KG1 (cell line): ENCODE measurements at places on chromosomes 1 and 21.

DNA sequence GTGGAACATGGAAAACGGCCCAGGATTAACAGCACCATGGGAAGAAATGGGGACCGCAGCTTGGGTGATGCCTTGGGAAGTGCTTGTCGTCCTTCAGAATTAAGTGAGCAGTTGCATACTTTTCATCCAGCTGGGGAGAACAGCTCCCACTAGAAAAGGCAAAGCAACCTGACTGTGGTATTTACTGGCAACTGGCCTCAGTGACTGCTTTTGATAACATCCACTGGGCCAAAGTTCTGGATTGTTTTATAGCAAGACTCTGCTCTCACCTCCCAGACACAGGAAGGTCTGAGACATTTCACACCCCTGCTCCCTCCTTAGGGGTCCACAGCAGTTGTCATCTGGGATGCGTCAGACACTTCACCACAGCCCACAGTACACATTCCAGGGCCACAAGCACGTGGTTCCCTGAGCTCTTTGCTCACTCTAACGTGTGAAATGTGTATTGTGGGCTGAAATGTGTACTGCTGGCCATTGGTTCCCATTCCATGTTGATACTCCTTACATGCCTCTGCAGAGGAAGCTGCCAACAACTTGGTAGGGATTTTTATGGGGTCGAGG lies 6.6 kb downstream of the PAPPA2 start:
- DNase-seq = no peak

DNA sequence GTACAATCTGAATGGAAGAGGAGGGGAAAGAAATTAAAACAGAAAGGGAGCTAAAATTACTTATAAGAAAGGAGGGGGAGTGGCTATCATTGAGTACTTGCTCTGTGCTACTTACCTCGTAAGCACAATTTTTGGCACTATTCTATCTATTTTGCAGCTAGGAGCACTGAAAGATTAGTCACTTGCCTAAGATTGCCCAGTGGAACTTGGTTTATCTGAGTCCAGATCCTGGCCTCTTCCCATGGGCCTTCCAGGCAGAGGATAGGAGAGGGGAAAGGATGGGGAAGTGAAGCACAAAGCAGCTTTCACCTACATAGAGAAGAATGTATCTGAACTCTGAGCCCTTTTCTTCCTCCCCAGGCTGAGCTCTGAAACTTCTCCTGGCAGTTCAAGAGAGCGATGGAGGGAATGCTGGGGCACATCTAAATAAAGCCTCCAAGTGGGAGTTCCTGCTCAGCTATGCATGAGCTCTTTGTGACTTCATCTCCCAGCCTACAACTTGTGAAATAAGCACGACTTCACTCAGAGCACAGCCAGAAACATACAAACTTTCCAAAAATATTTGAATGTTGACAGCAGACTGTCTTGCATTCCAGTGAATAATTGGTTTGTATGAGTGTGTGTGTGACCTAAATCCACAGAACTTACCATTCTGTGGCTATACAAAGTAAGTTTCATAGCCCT lies 29.4 kb downstream of the HMGB4 start:
- DNase-seq = no peak

- no peak for DNase-seq
Observed at GRCh38 chr1:244672946-244673682, 20.2 kb downstream of the DESI2 start.

- no peak for DNase-seq
Observed at GRCh38 chr1:205013683-205014367, 29.2 kb upstream of the CNTN2 start.

DNA sequence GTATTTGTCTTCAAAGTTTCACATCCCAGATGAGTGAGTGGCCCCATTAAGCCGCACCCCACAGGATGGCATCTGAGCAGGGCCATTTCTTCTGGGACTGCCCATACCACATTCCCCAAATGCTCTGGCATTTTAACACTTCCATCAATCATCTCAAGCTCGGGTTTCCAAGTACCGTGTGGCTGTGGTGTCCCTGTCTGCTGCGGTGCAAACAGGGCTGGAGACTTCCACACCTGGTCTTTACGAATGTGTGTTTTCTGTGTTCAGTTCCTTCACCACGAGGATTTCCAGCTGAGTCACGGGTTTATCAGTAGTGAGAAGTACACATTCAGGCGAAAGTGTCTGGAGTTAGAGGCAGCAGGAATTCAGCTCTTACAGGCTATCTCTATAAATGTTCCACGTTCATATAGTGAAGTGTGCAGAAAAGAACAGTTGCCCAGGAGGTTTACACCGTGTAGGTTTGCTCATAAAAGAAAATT lies 195.2 kb downstream of the RHOU start:
- DNase-seq = no peak

- DNase-seq = no peak
Observed at GRCh38 chr1:17658837-17659236, 96.3 kb upstream of the ACTL8 start.

- DNase-seq = no peak
Observed at GRCh38 chr1:24443241-24443656, 27.6 kb downstream of the NIPAL3 start.

DNA sequence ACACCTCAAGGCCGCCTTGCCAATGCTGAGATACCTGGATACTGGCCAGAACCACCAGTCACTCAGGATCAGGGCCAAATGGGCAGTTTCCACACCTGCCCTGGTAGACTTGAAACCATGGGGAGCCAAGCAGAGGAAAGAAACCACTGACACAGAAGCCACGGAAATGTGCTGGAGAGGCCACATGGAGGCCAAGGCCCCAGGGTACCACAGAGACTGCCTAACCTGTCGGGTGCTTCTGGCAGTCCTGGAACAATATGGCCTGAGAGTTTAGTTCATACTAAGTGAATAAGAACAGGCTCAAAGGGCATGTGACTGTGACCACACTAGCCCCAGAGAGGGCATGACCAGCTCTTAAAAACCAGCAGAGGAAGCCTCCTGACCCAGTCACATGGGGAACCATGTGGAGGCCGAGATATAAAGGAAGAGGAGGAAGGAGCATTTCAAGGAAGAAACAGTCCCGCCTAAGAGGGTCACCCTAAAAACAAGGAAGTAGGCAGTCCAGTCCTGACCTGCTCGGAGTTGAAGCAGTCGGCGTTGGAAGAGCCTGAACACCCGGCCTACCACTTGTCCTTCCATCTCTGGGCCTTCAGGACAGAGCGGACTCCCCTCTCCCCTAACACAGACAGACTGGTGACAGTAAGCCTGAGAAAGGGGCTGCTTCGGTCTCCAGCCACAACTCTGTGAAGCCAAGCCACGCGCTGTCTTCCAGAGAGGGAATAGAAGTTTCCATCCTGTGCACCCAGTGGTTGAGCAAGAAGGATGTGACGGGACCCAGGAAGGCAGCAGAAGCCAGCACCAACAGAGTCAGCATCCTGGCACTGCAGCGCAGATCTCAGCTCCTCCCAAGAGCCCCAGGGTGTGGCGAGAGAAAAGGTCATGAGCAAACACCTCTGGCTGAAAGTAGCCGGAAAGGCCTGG lies at the start of gene DENND2D:
Gene DENND2D (minus strand): TSS at position 766 of the 921 bp plus-strand sequence. CDS start 187 bp downstream, at position 579.
- DNase-seq = no peak

GRCh38 chr1:198656500-198656932 lies 17.7 kb downstream of the PTPRC start:
- peak; percentile 55 for DNase-seq

DNA sequence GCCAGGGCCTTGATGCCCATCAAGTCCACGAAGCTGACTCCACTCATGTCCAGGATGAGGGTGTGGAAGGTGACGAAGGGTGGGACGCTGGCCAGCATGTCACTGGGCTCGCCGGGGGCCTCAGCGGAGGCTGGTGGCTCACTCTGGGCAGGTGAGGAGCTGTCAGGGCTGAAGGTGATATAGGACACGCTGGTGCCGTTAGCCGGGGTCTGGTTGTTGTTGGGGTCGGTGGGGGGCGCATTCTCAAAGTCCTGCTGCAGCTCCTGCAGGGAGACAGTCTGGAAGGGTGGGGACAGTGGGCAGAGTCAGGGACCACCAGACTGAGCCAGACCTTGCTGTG lies 21.7 kb downstream of the SLC26A9 start:
- DNase-seq = no peak

DNA sequence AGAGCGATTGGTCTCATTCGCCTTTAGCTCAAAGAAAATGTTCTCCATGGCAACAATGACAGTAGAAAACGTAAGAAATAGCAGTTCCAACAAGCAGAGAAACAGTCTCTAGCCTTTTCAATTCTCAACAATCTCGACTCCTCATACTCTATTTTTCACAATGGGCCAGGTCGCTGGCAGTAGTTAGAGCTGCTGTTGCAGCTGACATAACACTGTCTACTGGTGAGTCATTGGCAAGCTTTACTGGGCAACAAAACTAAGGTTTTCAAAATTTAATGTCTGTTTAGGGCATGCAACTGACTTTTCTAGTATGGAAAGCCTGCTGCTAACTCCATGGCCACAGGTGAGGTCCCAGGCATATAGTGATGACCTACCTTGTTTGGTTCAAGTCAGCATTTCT lies 221.1 kb upstream of the KAZN start:
- DNase-seq = no peak

DNA sequence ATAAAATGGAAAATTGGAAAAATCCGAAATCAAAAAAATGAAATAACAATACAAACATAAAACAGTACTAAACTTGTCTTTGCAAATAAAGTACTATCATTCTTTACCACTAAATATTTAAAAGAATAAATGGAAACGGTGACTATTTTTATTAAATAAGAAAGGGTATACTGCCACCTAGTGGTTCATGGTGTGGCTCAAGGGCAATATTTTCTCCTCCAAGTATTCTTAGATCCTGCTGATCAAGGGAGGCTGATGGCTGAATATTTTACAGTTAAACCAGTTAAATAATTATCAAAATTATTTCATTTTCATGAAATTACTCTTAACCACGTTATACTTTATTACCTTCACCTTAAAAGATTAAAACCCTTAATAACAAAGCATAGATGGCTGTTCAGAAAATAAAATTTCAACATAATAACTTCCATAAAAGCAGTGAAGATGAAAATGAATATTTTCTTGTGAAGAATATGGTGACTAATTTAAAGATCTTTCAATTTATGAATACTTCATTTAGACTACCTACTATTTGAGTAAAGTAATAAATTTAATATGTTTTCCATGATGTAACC lies 1793.9 kb downstream of the NCAM2 start:
- DNase-seq = peak; percentile 42

GRCh38 chr1:65469889-65470340 lies 49.4 kb downstream of the LEPR start:
- DNase-seq = no peak

DNA sequence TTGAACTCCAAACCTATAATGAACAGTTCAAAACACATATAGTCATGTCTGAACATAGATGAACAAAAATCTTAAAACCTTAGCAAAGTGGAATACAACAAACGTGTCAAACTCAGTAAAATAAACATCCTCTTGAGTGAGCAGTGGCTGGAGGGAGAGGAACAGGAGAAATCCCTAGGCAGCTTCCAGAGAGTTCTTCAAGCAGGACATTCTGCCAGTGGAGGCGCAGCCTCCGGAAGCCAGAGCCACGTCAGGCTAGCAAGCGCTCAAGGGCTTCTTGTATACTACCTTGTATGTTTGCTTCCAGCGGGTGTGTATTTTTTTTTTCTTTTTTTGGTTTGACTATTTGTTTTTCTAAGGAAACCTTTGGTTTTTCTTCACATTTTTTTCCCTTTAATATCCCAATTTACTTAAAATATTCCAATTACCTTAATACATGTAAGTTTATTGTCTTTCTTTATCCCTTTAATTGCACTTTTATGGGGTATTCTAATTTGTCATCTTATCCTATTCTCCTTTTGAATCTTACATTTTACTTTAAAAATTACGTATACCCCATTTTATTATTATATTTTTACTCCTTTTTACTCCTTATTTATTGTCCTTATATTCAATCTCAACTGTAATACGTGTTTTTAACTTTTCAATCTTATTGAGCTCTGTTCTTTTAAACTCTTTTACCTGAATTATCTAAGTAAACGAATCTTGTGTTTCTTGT lies 42.0 kb downstream of the COLGALT2 start:
- DNase-seq = no peak

DNA sequence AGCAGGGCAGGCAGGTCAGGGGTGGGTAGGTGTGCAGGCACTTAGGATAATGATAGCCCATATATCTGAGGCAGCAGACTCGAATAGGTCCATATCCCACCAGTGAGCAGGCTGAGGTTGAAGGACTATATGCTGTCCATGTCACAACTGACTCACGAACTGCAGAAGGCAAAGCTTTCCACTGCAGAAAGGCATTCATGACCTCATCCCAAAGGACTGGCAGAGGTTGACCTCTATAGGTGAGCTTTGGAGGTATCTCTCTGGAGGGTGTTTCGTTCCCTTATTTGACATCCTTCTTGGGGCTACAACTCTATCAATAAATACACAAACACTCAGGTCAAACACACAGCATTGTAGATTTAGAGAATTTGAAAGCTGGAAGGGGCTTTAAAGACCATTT lies 42.8 kb upstream of the MARK1 start:
- DNase-seq = no peak

- DNase-seq = no peak
Observed at GRCh38 chr21:46252840-46253239, 24.3 kb upstream of the LSS start.

DNA sequence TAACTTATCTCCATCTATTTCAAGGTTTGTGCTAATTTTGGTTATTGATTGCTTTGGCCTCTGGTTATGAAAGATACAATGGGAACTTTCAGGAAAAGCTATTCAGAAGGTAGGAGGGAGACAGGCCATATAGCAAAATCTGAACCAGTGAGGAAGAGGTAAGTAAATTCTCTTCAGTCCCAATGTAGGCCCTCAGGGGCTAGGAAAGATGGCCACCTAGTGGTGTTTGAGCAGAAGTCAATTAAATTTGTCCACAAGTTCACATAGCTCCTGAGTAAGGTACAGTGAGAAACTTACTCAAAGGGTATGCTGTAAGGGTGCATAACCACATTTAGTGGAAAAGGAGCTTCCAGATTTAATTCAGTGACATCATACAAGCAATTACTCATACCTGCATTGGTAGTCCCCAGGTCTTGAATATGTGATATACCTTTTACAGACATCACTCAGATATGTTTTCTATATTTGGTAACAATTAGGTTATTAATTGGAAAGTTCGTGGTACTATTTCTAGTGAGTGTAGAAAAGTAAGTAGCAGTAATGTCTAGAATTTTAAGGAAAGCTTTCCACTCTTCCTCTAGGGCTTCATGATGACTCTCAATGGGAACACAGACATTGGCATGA lies 21.4 kb upstream of the FMO1 start:
- peak; percentile 52 for DNase-seq

DNA sequence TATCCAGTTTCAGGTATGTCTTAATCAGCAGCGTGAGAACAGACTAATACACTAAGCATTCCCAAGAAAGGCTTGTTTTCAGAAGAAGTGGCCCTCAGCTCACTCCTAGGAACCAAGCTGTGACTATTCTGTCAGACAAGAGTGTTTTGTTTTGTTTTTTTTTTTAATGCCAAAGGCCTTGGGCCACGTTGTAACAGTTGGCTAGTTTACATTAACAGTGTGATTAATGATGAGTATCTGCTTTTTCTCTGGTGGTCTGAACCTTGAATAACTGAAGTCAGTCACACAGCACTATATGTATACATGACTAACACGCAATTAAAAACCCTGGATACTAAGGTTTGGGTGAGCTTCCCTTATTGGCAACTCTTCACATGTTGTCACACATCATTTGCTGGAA lies 21.9 kb downstream of the DPYD start:
- DNase-seq = no peak
